ENCODE measurements at places on chromosomes 6 and 20.

GRCh38 chr6:145480024-145480423, 255.3 kb downstream of the EPM2A start:
- DNase-seq = no peak

DNA sequence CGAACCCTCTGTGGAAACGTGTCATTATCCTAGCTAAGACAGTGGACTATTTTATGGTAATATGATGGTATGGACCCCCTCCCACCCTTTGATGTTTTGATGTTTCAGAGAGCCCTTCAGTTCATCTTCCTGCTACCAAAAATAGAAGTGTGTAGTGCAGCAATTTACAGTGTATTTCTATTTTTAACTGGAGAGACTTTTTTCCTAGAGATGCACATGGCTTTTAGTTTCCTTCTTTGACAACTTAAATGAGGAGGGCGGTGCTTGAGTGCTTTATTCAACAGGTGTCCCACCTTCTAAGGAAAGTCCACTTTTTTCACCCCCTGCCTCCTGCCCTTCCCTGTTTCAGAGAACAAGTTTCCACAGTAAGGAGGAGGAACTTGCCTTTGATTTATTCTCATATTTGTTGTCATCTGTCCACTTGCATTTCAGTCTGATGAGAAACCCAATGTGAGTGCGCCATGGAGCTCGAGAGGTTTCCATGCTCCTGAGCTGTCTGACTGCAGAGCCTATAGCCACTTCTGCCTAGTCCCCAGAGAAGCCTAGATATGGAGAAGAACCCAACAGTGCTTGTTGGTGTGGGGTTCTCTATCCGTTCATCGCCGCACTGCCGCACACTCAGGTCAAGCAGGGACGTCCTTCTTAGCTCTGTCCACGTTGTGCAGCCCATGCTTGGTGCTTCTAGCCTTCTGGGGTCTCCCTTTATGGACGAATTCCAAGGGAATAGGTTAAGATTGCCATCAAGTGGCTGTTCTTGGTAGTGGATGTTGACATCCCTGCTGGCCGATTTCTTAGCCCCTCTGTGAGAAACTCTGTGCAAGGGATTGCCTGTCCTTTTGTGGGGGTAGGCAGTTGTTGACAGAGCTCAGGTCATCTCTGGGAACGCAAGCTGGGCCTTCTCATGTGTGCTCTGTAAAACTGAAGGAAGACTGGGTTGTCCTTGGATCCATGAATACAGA, 144.2 kb downstream of the JARID2 start:
- no peak for DNase-seq

DNA sequence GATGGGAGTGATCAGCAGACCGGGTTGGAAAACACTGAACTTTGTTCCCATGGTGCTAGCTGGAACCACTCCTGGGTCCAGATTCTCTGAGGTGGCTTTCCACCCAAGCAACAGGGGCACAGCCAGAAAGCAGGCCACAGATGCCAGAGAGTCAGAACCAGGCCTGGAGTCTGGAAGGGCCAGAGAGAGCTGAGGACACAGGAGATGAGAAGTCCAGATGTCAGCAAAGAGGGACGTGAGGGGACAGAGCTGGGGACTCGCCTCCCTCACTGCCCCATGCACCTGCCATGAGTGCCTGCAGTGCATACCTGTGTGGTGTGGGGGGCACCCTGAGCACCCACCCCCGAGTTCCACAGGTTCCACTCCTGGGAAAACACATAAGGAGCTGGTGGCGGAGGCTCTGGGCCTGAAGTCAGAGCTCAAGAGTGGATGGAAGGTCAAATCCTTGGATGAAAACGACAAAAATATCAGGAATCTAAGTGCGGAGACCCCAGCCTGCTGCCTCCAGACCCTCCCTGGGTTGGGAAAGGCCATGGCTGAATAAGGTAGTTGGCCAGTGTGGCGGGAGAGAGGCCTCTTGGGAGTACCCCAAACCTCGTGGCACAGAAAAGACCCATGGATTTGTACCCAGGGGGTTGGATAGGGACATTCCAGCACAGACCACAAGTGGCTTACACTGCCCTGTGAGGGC, 224.2 kb downstream of the SYNDIG1 start:
- no peak for DNase-seq

DNA sequence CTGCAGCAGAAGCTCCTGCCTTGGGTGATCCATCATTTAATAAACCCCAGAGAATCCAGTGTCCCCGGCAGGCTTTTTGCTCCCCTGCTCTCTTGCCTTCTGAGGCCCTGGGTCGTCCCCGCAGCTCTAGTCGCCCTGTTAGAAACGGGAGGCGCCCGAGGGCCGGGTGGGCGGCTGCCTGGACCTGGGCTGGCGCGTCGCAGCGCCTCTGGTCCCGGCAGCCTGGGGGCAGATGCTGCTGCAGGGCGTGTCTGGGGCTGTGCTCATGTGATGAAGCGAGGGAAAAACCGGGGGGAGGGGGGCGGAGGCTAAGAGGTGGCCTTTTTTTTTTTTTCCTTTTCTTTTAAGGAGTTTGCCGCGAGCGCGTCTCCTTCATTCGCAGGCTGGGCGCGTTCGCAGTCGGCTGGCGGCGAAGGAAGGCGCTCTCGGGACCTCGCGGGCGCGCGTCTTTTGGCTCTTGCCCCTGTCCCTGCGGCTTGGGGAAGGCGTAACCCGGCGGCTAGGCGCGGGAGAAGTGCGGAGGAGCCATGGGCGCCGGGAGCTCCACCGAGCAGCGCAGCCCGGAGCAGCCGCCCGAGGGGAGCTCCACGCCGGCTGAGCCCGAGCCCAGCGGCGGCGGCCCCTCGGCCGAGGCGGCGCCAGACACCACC, 394 bp downstream of the AKAP12 start:
- DNase-seq = peak; percentile 32

DNA sequence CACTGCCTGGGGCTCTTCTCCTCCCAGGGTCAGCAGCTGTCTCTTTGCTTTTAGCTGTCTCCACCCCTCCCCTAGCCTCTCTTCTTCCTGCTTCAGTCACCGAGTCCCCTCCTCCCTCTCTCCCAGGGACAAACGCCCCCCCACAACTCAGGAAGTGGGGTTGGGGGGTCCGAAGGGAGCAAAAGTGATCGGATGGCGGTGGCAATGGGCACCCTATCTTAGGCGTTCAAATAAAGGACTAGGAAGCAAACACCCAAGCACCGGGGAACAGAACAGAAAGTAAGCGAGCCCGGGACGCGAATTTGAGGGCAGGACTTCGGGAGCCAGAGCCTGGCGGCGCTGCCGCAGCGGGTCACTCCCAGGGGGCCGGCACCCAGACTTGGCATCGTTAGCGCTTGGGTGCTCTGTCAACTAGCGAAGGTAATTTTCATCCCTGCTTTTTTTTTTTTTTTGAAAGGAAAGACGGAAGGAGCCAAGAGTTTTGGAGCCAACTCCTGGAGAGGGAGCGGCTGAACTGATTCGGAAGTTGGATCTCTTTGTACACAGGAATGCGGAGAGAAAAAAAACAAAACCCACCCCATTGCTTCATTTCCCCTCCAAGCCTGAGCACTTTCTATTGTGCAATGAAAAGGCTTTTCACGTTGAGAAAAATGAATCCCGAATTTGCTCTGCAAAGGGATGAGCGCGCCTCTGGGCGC, 815 bp upstream of the ITPR3 start:
- DNase-seq = no peak

- no peak for DNase-seq
These were observed 704 bp downstream of the TOP1 start for GRCh38 chr20:41029150-41029901.
